Sigmoid colon (tissue), 7 donors: ENCODE measurements at places on chromosomes 6 and 20. TPM values are rescaled to one million over a fixed set of nuclear protein-coding genes. Genes with fewer than 3 reads are reported as not detected.

The FAM50B gene
- 11.3 TPM for total RNA-seq

The CST2 gene
- not detected for total RNA-seq

DNA sequence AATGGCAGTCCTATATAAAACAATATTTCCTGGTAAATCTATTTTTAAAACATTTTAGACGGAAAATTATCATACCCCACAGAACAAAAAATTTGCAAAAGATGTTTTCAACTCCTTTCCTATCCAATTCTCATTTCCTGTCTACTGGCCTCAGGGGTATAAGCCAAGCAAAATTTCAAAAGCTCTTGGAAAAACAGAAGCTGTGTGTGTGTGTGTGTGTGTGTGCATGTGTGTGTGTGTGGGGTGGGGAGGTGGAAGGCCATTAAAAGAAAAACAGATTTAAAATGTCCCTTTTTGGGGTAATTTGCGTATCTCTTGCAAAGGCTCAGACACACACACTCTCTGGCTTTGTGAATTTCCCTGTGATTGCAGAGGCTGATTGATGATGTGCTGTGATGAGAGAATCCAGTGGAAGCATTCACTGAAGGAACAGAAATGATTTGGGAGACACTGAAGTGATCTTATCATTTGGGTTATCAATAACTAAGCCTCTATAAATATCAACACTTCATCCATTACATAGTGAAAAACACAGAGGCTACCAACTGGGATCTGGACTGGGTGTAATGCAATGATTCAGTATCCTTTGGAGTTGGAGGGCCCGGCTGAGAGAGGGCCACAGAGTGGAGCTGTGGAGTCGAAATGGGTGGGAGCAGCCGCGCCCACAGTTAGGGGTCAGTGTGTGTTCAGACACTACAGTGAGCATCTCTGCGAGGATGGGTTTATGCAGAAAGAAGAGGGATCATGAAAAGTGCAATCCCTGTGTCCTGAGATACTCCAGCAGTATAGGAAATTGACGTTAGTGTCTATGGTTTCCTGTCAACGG, 106.8 kb upstream of the PREP start:
- no peak for DNase-seq

DNA sequence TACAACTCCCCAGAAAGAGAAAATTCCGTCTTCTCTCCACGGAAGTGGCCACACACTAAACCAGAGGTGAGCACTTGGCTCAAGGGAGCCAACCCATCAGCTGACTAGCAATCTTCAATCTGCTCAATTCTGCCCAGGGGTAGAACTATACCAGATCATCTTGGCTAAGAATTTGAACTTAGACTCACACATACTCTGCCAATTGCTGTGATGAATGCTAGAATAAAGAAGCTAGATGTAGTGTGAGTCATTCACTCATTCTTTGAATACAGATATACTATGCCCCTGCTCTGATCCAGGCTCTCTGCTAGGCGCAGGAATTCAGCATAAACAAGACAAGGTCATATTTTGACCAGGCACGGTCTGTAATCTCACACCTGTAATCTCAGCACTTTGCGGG, 147.9 kb upstream of the SHLD1 start:
- no peak for DNase-seq

DNA sequence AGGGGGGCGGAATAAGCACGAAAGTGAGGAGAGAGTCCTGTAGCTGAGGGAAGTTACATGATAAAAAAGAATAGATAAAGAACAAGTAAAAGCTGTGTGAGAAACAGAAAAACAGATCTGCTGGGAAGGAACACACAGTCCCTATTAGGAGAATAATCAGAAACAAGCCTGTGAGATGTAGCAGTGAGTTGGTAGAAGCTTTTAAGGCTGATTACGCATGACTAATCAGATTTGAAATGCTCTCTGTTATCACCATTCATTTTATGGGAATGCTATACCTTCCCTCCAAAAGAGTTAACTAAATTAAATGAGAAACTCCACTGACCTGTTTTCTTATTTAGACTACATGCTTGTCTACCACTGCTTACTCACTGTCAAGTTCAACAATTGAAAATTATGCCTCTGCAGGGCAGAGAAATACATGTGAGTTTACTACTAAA, 15.8 kb downstream of the REPS1 start:
- DNase-seq, result no peak

DNA sequence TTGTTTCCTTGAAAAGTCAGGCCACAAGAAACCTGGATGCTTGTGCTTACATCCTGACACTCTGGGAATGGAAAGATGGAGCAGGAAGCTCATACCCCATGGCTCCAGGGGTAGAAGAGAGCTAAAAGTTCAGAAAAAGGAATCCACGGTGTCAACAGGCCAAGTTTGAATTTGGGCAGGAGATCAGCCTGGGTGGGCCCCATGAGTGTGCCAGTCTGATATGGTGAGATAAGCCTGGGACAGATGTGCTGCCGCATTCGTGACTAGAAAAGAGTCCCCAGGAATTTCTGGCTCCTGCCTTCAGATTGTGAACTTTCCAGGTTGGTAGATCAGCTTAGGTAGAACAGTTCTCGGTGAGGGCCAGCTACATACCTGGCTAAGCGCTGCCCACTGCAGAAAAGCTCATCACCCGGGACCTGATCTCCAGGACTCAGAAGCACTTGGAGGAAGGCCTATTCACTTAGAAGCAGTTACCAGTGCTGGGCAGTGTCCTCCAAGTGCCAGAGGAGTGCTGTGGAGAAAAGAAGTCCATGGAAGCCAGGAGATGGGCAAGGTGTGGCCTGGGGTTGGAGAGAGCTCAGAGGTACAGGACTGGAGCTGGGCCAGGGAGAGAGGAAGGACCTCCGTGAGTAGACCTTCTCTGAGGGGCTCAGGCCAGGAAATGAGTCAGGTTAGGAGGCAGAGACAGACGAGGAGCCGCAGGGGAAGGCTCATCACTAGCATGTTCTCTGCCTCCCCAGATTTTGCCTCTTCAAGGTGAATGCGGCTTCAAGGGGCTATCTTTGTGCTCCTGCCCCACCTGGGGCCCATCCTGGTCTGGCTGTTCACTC, at the start of gene TSPO2:
Gene TSPO2, plus strand, starts transcription at position 242 of the 830 bp plus-strand sequence. Its CDS starts 519 bp downstream, at position 761.
- DNase-seq, result no peak

DNA sequence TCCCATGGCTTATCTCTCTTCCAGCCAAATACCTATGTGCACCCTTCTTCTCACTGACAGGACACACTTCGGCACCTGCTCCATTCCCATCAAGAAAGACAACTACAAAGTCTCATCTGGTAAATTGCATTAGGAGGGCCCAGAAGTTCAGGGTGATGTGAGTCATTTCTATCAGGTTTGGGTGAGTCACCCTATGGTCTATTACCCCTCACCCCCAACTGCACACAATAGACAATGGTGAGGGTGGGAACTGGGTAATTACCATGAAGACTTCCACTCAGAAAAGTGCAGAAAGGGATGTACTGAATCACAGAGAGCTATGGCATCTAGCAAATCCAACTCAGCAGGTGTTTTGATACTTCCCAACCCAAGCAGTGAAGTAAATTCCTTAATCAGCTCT, 54.8 kb downstream of the OPN5 start:
- no peak for DNase-seq

DNA sequence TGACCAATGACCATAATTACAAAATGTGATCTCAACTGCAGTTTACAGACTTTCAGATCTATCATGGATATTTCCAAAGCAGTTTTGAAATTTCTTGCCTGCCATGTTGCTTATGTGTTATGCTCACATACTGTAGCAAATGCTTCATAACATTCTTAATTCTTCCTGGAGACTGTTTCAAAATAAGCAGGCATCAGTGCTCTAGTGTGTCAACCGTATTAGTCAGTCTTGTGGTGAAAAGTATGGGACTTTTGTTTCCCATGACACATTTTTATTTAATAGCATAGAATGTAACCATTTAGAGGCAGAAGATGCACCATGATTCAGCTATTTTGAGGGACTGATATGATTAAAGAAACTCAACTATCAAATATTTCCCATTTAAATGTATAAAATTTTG, 1.7 kb downstream of the POPDC3 start:
- no peak for DNase-seq

GRCh38 chr6:31663961-31664789, 622 bp downstream of the GPANK1 start:
- peak; percentile 88 for DNase-seq
